ENCODE measurements at places on chromosomes 12 and 14.

DNA sequence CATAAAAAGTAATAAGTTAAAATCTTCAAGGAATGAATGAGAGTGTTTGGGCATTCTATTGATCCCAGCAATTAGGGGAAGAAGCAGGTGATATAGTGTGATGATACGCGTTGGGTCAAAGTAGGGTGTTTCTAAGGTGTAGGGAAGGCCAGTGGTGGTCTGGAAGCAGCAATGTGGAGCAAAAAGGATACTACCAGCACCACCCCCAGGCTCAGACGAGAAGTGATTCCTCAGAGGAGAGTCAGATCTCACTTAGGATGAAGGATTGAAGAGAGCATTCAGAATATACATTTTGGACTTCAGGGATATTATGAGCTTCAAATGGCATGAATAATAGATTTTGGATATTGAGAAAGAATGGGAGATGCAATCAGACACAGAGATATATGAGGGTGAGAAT lies 497.6 kb downstream of the RMST start:
- no peak for DNase-seq

DNA sequence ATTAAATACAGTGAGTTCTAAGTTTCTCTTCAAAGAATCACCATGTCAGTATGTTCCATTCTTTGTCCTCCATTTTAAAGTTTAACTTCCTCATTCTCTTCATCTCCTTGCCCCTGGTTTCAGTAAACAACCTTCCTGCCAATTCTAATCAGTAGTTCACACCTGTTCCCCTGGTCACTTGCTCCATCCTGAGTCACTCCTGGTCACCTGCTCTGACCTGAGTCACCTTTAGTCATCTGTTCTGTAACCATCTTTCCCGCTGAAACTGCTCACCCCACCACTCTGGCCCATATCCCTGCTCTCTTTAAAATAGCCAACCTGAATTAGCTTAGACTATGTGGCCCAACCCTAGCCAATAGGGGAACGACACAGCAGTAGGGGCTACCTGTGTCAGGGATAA lies 1447.4 kb upstream of the TMEM132C start:
- DNase-seq: no peak

DNA sequence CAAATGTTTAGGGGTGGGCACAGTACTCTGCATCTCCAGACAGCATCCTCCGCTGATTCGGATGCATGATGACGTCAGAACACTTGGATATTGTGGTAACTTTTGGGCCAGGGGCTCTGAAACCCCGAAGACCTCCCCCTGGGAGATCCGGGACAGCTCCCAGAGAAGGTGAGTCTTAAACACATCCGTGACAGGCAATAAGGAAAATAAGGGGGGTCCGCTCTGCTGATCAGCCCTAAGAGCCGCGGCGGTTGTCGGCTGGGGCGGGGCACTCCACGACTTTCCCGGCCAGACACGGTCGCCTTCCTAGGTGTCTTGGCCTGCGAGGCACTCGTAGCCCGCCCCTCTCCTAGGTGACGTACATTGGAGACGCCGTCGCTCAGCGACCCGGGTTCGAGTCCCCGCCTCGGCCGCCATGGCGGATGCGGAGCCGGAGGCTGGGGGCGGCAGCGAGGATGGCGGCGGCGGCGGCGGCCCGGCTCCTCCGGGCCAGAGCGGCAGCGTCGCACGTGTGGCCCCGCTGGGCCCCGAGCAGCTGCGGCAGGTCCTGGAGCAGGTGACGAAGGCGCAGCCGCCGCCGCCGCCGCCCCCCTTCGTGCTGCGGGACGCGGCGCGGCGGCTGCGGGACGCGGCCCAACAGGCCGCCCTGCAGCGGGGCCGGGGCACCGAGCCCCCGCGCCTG lies at the start of gene ZNF839:
Gene ZNF839 (plus strand): TSS at position 396 of the 682 bp plus-strand sequence. CDS start 20 bp downstream, at position 416.
- DNase-seq: peak; percentile 87

GRCh38 chr14:29085546-29085945 lies 319.0 kb downstream of the FOXG1 start:
- DNase-seq: peak; percentile 8

DNA sequence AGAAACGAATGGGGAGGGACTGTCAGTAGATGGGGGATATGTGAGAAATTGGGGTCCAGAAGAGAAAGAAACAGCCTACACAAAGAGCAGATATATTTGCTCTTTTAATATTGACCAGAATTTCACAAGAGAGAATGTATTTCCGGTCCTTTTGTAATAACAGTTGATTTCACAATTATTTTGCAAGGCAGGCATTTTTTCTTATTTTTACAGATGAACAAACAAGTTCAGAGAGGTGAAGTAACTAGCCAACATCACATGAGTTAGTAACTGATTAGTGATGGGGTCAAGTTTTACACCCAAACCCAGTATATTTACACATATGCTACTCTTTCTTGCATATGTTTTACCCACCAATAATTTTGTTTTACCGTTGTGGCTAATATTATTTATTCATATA lies 188.2 kb downstream of the NAV3 start:
- DNase-seq: no peak

DNA sequence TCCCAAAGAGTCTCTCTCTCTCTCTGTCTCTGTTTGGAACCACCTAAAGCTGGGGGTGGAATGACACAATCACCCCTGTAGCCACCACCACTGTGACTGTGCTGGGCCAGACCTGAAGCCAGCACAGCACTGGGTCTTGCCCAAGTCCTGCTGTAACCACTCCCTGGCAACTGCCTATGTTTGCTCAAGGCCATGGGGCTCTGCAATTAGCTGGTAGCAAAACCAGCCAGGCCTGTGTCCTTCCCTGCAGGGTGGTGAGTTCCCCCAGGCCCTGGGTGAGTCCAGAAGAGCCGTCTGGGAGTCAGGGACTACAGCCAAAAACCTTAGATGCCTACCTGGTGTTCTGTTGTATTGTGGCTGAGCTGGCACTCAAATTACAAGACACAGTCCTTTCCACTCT lies 50.8 kb downstream of the DGLUCY start:
- no peak for DNase-seq

DNA sequence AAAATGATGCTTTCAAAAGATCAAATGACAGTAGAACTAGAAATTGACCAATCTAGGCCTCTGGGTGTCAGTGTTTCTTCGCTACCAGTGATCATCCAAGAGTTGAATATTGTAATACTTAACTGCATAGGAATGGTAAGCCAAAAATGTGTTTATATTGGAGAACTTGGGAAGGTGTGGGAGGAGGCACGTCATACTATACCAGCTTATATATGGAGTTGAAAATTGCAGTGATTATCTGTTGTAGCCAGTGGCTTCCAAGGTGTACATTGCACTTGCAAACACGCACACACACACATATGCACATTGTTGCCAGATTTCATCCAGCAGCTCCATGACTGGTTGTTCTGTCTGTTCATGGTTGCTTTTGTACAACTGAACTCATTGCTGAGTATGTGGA lies 36.1 kb downstream of the EID3 start:
- DNase-seq: no peak

- no peak for DNase-seq
Observed at GRCh38 chr14:88765130-88765529, 27.6 kb downstream of the EML5 start.

- no peak for DNase-seq
Observed at GRCh38 chr14:42228611-42229010, 621.9 kb downstream of the LRFN5 start.

DNA sequence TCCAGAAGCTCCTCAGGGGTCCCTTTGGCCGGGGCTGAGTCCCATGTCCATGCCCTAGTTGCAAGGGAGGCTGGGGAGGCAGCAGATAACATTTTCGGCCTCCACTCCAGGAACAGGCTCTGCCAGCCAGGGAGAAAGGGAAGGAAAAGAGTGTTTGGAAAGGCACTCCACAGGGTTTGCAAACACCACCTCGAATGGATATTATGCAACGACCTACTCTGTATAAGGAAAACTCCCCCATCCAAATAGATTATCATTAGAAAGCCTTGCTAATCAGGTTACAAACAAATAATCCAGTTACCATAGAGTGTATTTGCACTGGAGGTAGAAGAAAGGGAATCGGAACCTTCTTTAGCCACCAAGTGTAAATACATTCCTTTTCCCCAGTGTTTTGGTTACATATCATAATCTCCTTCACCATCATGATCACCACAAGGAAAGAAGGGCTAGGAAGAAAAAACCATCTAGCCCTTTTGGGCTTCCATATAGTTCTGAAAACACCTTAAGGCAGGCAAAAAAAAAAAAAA lies 40.4 kb downstream of the TMCC3 start:
- DNase-seq: no peak

GRCh38 chr14:37384870-37385596 lies 187.3 kb downstream of the MIPOL1 start:
- DNase-seq: no peak

- no peak for DNase-seq
Observed at GRCh38 chr12:104602406-104602805, 145.7 kb downstream of the CHST11 start.

DNA sequence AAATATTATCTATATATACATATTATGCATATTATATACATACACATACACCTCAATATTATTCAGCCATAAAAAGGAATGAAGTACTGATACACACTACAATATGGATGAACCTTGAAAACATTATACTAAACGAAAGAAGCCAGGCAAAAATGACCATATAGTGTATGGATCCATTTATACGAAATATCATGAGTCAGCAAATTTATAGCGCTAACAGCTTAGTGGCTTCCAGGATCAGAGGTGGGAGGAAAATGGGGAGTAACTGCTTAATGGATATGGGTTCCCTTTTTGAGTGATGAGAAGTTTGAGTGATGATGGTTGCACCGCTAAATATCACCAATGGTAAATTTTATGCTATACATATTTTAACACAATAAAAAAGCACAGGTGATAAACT lies 32.7 kb downstream of the PTGER2 start:
- no peak for DNase-seq

DNA sequence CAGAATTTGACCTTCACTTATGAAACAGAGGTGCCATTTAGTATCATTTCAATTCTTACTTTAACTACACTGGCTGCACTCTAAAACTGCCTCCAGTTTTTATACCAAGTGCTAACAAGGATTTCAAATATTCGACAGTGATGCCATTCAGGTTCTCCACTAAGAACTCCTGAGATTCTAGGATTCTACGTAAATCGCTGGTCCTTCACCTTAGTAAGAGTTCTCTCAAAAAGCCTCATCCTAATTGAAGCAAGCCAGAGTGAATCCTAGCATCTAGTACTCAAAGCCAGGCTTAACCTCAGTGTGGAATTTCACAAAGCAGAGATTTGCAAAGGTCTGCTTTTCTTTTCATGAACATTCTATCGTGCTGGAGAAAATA lies 3.5 kb downstream of the SLC38A2 start:
- no peak for DNase-seq

- DNase-seq: peak; percentile 83
Observed at GRCh38 chr12:6554168-6555017, 1.4 kb downstream of the IFFO1 start.

DNA sequence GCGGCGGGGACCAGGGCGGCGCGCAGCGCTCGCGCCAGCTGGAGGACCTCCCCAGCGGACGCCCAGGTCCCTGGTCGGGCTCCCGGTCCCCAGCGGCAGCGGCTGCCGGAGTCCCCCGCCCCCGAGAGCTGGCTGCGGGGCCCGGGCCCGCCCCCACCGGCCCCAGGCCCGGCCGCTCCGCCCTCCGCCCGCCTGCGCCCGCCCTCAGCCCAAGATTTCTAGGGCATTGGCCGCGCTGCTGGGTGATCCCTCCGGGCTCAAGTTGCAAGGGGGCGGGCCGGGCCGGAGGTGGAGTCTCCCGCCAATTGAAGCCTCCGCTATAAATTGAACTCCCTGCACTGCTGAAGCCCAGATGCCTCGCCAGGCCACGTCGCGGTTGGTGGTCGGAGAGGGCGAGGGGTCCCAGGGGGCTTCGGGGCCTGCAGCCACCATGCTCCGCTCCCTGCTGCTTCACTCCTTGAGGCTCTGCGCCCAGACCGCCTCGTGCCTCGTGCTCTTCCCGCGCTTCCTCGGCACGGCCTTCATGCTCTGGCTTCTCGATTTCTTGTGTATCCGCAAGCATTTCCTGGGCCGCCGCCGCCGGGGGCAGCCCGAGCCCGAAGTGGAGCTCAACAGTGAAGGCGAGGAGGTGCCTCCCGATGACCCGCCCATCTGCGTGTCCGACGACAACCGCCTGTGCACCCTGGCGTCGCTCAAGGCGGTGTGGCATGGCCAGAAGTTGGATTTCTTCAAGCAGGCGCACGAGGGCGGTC lies at the start of gene DIO3:
Gene DIO3 (plus strand): TSS at position 351 of the 752 bp plus-strand sequence.
- DNase-seq: no peak

DNA sequence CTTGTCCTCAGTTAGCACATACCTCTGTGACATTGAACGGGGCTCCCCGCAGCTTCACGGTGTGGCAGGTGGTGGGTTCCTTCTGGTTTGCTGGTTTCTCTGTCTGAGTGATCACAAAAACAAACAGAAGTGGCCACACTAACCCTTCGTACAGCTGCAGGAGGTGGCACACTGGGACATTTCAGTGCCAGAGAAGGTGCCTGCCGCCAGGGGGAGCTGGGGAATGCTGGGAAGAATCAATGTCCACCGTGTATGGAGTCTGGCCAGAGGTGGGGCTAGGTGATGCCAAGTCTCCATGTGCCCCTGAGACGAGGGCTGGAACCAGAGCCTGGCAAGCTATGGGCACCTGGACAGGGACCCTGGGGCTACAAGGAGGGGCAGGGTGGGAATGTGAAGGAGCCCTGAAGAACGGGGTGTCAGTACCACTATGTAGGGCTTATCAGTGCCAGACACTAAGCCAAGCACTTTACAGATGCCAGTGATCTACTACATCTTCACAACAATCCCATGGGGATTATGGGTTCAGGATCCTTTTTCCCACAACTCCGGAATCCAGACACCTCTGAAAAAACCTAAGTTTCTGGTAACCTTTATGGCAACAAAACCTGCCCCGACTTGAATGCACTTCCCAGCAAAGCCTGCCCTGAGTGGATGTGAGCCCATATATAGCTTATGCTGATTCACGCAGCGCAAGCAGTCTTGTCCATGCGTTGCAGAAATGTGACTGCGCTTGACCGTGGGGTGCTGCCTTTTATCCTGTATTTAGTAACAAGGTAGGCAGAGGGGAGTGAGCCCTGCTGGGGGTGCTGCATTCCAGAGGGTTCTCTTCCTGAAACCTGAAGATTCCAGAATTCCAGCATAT lies 10.8 kb downstream of the RBM19 start:
- DNase-seq: peak; percentile 13

GRCh38 chr12:11715621-11716020 lies 66.1 kb downstream of the ETV6 start:
- no peak for DNase-seq

GRCh38 chr12:12954356-12954755 lies 2.4 kb upstream of the GPRC5D start:
- DNase-seq: no peak

GRCh38 chr12:49031573-49032161 lies 13.1 kb upstream of the PRKAG1 start:
- DNase-seq: no peak

Data from COLO829 (cell line).